ENCODE measurements at places on chromosomes 13 and 19.

GRCh38 chr19:19319732-19320360, 463 bp downstream of the SUGP1 start:
- no peaks in the 10 kb centered on the region for H3K27me3 ChIP-seq
- no peak for DNase-seq
- H3K36me3 ChIP-seq: peaks cover 16% of the 10 kb centered on the region
- H3K4me1 ChIP-seq: peaks cover 38% of the 10 kb centered on the region
- peak overlapping the region; percentile 86 for H3K4me3 ChIP-seq
- peak overlapping the region; percentile 99 for H3K27ac ChIP-seq

- peak overlapping the region; percentile 68 for H3K27ac ChIP-seq
- peaks cover 9% of the 10 kb centered on the region for H3K36me3 ChIP-seq
- DNase-seq: no peak
- no peaks in the 10 kb centered on the region for H3K27me3 ChIP-seq
These were observed 5.3 kb downstream of the CARM1 start for GRCh38 chr19:10876459-10877240.

GRCh38 chr13:113124211-113124970, 1.8 kb downstream of the F10 start:
- peaks cover 26% of the 10 kb centered on the region for H3K27me3 ChIP-seq
- H3K27ac ChIP-seq: no peak overlapping the region
- no peak overlapping the region for H3K4me3 ChIP-seq
- DNase-seq: no peak
- peaks cover 2% of the 10 kb centered on the region for H3K4me1 ChIP-seq
- no peaks in the 10 kb centered on the region for H3K36me3 ChIP-seq

DNA sequence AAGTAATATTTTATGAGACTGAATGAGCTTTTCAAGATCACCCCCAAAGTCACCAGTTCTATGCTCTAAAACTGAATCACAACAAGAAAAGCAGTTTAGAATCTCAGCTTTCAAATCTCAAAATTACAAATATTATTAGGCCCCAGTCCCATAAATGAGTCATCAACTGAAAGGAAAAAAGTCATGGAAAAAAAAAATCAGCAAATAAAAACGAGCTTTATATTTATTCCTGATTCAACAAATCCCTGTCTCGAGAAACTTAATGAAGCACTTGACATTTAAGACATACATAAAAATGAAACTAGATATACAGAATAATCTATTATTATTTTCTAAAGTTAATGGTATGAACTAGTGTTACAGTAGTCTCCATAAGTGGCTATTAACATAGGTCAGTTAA, 203.0 kb downstream of the DIAPH3 start:
- H3K4me3 ChIP-seq: no peak overlapping the region
- no peak for DNase-seq
- no peak overlapping the region for H3K27ac ChIP-seq
- peaks cover 15% of the 10 kb centered on the region for H3K36me3 ChIP-seq
- no peaks in the 10 kb centered on the region for H3K27me3 ChIP-seq
- no peaks in the 10 kb centered on the region for H3K4me1 ChIP-seq

GRCh38 chr19:48726556-48726955, 7.0 kb upstream of the MAMSTR start:
- no peak for DNase-seq
- H3K27ac ChIP-seq: peak overlapping the region; percentile 61
- H3K4me3 ChIP-seq: no peak overlapping the region
- peaks cover 11% of the 10 kb centered on the region for H3K36me3 ChIP-seq
- no peaks in the 10 kb centered on the region for H3K27me3 ChIP-seq

DNA sequence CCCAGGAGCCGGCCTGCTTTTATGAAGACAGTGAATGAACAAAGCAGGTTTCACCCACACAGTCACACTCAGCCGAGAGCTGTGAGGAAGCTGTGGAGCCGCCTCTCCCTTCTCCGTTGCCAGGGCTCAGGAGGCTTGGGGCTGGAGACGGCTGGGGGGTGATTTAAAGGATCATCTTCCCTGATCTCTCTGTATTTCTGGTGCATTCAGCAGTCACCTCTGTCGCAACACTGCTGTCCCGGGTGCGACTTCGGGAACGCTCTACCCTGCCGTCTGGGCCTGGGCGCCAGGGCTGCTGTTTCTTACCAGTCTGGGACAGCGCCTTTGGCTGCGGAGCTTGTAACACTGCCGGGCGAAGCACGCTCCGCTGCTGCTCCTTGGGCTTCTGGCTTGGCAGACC, 18.1 kb downstream of the CAPS start:
- H3K4me1 ChIP-seq: no peaks in the 10 kb centered on the region

DNA sequence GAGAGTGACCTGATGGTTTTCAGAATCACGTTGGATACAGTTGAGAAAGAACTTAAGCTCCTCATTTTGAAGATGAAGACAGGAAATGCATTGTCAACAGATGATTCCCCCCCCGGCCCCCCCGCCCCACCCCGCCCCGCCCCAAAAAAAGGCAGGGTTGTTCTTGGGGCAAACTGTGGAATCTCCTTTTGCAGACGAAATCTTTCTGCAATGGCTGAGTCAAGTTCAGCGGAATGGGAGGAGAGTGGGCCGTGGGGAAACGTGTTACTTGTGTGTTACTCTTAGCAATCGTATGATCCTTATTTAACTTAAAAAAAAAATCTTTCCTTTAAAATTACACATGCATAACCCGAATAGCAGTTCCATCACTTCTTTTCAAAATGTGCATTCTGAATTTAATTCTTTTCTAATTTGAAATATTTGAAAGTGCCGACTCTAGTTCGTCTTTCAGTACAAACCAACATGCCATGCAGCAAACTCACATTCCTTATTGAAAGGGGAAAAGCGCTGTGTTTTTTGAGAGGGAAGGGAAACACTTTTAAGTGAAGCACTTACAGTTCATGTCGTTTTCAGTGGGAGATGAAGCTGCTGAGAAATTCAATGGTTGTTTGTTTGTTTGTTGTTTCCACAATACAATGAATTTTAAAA, 348.5 kb upstream of the ARGLU1 start:
- H3K27me3 ChIP-seq: peaks cover 28% of the 10 kb centered on the region
- peaks cover 11% of the 10 kb centered on the region for H3K4me1 ChIP-seq
- peak overlapping the region; percentile 26 for H3K4me3 ChIP-seq
- no peak for DNase-seq
- no peak overlapping the region for H3K27ac ChIP-seq

DNA sequence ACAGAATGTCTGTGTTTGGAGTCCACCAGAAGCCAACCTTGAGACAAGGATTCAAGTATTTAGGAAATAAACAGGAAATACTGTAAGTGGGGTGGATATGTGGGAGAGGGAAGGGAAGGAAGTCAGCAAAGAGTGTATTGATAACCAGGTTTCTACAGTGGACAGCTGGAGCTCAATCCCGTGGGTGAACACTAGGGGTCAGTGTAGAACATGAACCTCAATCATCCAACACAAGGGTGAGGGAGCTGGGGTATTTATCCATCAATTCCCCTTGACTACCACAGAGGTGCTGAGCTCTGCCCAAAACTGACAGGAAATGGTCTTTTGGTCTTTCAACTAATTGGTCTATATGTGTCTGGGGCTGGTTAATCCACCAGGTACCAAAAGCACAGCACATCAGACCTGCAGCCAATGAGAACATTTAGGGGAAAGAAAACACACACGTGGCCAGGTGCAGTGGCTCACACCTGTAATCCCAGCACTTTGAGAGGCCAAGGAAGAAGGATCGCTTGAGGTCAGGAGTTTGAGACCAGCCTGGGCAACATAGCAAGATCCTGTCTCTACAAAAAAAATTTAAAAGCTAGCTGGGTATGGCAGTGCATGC, 5.6 kb upstream of the SYDE1 start:
- H3K4me1 ChIP-seq: peaks cover 2% of the 10 kb centered on the region
- DNase-seq: peak; percentile 65
- peaks cover 8% of the 10 kb centered on the region for H3K36me3 ChIP-seq
- peaks cover 5% of the 10 kb centered on the region for H3K27me3 ChIP-seq
- no peak overlapping the region for H3K27ac ChIP-seq

DNA sequence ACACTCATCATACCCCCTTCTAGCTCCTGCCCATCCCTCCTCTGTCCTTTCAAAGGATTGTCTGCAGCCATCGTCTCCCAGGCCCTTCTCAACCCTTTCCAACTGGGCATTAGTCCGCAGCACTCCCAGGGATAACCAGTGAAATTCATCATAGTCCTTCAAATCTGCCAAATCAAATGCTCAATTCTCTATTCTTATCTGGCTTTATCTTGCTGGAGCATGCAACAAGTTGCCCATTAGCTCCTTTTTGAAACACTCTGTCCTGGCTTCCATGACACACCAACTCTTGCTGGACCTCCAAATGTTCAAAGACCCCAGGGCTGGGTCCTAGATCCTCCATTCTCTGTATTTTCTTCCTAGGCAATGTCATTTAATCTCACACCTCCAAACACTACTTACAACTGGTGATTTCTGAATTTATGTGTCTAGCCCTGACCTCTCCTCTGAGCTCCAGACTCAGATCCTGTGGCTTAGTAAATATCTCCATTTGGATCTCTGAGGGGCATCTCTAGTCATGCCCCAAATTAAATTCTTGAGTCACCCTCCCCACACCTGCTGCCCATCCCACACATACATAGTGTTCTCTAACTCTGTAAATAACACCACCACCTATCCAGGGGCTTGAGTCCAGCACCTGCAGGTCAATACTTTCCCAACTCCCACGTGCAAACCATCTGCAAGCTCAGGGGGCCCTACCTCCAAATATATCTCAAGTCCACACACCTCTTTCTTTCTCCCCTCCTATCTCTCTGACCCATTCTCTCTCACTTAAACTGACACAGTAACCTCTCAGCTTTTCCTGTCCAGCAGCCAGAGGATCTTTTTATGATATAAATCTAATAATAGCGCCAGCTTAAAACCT, 9.1 kb upstream of the ANKRD10 start:
- H3K36me3 ChIP-seq: peaks cover 2% of the 10 kb centered on the region
- no peak overlapping the region for H3K27ac ChIP-seq
- no peak for DNase-seq
- H3K4me1 ChIP-seq: peaks cover 25% of the 10 kb centered on the region
- H3K4me3 ChIP-seq: no peak overlapping the region
- H3K27me3 ChIP-seq: peaks cover 39% of the 10 kb centered on the region

DNA sequence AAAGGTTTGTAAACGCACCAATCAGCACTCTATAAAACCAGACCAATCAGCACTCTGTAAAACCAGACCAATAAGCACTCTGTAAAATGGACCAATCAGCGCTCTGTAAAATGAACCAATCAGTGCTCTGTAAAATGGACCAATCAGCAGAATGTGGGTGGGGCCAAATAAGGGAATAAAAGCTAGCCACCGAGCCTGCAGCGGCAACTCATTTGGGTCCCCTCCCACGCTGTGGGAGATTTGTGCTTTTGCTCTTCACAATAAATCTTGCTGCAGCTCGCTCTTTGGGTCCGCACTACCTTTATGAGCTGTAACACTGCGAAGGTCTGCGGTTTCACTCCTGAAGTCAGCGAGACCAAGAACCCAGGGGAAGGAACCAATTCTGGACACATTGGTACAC, 28.0 kb downstream of the ZNF175 start:
- no peak overlapping the region for H3K27ac ChIP-seq
- peaks cover 2% of the 10 kb centered on the region for H3K36me3 ChIP-seq
- H3K27me3 ChIP-seq: peaks cover 46% of the 10 kb centered on the region
- H3K4me3 ChIP-seq: no peak overlapping the region

DNA sequence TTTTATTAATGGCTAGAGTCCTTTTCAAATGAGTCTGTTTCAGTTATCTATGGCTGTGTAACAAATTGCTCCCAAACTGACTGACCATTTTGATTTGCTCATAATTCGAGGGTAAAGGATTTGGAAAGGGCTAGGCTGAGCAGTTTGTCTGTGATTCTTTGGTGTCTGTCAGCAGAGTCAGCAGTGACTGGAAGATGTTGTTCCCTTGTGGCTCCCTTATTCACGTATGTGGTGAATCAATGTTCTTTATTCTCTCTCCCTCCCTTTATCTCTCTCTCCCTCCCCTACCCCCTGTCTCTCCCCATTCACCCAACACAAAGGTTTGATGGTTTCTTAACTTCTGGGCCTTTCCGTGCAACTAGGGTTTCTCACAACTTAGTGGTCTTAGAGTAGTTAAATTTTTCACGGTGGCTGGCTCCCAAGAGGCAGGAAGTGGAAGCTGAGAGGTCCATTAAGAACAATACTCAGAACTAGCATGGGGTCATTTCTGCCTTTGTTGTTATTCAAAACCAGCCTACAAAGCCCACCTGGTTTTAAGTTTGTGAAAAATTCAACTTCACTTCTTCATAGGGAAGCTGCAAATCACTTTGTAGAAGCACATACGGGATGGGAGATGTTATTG, 772.5 kb upstream of the SLITRK1 start:
- DNase-seq: no peak
- H3K27me3 ChIP-seq: no peaks in the 10 kb centered on the region
- no peaks in the 10 kb centered on the region for H3K4me1 ChIP-seq
- no peak overlapping the region for H3K27ac ChIP-seq
- H3K4me3 ChIP-seq: no peak overlapping the region
